ENCODE measurements at places on chromosomes 7 and 10. TPM values are rescaled to one million over a fixed set of nuclear protein-coding genes. Genes with fewer than 3 reads are reported as not detected.

COL28A1 gene
- total RNA-seq, result 5.5 TPM

PLXDC2 gene
- total RNA-seq, result 65.8 TPM

TCAF2 gene
- total RNA-seq, result 2.3 TPM

ATP6V0A4 gene
- 0.66 TPM for total RNA-seq

UCN3 gene
- total RNA-seq, result not detected

CPXM2 gene
- 27.7 TPM for total RNA-seq

MYL10 gene
- 3.8 TPM for total RNA-seq

HMX2 gene
- total RNA-seq, result not detected

TDRD1 gene
- total RNA-seq, result 0.38 TPM

MMD2 gene
- total RNA-seq, result 5.7 TPM

ZNF518A gene
- 74.9 TPM for total RNA-seq

EBF3 gene
- total RNA-seq, result 28.6 TPM

CPA2 gene
- total RNA-seq, result not detected

NRG3 gene
- total RNA-seq, result 7.9 TPM

JAZF1 gene
- 29.4 TPM for total RNA-seq

CALCR gene
- total RNA-seq, result 0.38 TPM

SH2D4B gene
- not detected for total RNA-seq

TMEM196 gene
- 9.7 TPM for total RNA-seq

CTAGE8 gene
- 1.0 TPM for total RNA-seq

NRCAM gene
- 171 TPM for total RNA-seq

ANKRD26 gene
- total RNA-seq, result 35.2 TPM

SPDYE8 gene
- total RNA-seq, result not detected

OGDHL gene
- total RNA-seq, result 15.8 TPM

SLC29A4 gene
- total RNA-seq, result 24.8 TPM

ZNF3 gene
- 61.1 TPM for total RNA-seq

ASAH2 gene
- total RNA-seq, result 1.5 TPM

FEZF1 gene
- 0.27 TPM for total RNA-seq

SORCS3 gene
- 3.6 TPM for total RNA-seq

NEUROG3 gene
- total RNA-seq, result not detected

ADAM8 gene
- total RNA-seq, result 4.0 TPM

PDLIM1 gene
- total RNA-seq, result 21.5 TPM

ACSL5 gene
- 3.6 TPM for total RNA-seq

ITIH5 gene
- total RNA-seq, result 49.9 TPM

SMKR1 gene
- total RNA-seq, result 1.3 TPM

TRIM50 gene
- total RNA-seq, result not detected

EBLN1 gene
- not detected for total RNA-seq

CPA4 gene
- total RNA-seq, result 3.6 TPM

DNAJC12 gene
- 7.9 TPM for total RNA-seq

AKR1C4 gene
- total RNA-seq, result not detected

SHTN1 gene
- 19.4 TPM for total RNA-seq

PTF1A gene
- 2.8 TPM for total RNA-seq

TMEM225B gene
- total RNA-seq, result not detected

PSD gene
- 49.2 TPM for total RNA-seq

GPR85 gene
- 26.8 TPM for total RNA-seq
